ENCODE measurements at places on chromosomes 4 and X.

DNA sequence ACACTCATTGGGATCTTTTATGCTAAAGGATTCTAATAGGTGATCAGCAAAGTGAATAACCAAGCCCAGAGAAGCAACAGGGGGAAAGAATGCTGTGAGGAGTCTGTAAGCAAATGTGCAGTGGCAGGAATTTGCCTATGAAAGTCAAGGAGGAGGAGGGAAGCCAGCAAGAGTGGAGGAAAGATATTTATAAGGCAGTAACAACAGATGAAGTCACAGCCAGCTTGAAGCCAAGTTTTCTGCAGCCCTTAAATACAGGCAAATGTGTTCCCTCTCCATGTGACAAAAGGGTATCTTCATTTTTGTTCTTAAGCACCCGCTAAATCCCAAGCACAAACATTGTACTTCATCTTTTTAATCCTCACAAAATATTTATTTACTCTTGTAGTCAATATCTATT, 275.0 kb upstream of the CLNK start:
- no peak for DNase-seq

GRCh38 chrX:71540801-71541200, 7.9 kb downstream of the OGT start:
- no peak for DNase-seq

- DNase-seq = no peak
These were observed 20.8 kb upstream of the TMEM184C start for GRCh38 chr4:147596377-147596776.

GRCh38 chr4:116847616-116848015, 237.8 kb downstream of the TRAM1L1 start:
- DNase-seq = no peak

- no peak for DNase-seq
These were observed 8.9 kb downstream of the KDR start for GRCh38 chr4:55116450-55116849.

DNA sequence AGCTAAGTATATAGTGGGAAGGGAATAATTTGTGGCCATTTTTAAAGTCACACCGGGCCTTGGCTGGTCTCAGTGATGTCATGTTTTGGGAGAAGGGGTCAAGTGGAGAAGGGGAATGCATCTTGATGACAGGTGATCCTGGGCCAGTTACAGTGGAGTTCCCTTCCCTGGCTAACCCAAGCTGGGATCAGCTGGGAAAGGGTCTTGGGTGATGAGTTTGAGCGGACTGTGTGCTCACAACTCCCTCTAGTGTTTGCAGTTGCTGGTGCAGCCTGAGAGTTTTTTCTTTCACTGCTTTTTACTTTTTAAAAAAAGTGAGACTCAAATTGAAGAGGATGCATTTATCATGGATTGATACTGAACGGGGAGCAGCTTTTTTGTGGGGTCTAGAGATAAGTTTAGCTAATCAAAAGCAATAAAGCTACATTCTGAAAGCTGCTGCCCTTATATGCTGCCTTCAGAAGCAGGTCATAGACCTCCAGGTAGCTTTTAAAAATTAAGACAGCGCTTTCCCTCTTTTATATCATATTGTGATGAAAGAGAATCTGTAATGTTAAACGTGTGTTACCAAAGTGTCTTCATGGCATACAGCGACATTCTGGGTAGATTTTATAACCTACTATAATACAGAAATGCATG, 164.7 kb downstream of the DCLK2 start:
- DNase-seq = peak; percentile 41

DNA sequence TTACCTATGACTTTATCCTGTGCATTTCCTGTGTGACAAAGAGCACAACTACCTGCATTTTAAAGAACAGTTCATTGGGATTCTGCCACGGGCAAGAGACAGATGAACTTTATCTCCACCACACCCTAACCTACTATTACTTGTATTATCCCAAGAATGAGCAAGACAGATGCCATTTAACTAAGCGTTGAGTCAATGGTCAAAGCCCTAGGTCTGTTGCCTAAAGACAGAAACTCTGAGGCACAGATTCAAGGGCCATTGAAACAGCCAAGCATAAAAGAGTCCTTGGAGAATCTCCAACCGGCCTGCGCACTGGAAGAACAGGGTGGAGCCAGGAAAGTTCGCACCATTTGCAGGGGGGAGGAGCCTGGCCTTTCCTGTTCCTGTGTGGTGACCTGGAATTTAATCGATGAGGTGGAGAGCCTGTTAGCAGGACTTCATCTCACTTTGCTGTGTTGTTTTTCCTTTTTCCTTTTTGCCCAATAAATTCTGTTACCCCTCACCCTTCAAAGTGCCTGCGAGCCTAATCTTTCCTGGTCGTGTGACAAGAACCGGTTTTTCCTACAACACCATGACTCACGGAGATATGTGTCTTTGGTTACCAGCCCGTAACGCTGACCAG, 146.4 kb upstream of the DIAPH2 start:
- no peak for DNase-seq

GRCh38 chrX:18548996-18549395, 122.9 kb downstream of the RS1 start:
- no peak for DNase-seq

GRCh38 chr4:2732526-2732925, 23.6 kb downstream of the TNIP2 start:
- DNase-seq = no peak

- no peak for DNase-seq
These were observed 170.9 kb upstream of the CASK start for GRCh38 chrX:42094218-42094617.

- no peak for DNase-seq
These were observed 1.7 kb downstream of the NSD2 start for GRCh38 chr4:1872870-1873269.

GRCh38 chr4:1395941-1396805, 10.1 kb downstream of the NKX1-1 start:
- no peak for DNase-seq

GRCh38 chr4:179536694-179537093, 2094.5 kb upstream of the AGA start:
- no peak for DNase-seq

DNA sequence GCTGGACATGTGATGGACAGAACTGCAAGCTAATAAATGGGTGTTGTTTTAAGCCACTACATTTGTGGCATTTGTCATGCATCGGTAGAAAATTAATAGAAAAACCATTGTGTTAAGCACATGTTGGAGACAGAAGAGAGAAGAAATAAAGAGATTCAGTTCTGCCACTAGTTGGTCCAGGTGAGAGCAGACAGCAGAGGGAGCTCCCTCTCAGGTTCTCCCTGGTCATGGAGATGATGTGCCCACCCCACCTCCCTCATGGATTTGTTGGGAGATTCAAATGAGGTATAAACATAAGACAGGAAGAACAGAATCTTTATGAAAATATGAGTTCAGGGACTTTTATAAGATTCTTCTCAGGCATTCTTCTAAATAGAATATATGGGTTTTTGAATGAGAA, 36.8 kb upstream of the OCIAD2 start:
- no peak for DNase-seq

- no peak for DNase-seq
These were observed 279.2 kb downstream of the PPP3CA start for GRCh38 chr4:101068115-101068514.

- no peak for DNase-seq
These were observed 99.3 kb upstream of the ARMCX2 start for GRCh38 chrX:101759000-101759399.

DNA sequence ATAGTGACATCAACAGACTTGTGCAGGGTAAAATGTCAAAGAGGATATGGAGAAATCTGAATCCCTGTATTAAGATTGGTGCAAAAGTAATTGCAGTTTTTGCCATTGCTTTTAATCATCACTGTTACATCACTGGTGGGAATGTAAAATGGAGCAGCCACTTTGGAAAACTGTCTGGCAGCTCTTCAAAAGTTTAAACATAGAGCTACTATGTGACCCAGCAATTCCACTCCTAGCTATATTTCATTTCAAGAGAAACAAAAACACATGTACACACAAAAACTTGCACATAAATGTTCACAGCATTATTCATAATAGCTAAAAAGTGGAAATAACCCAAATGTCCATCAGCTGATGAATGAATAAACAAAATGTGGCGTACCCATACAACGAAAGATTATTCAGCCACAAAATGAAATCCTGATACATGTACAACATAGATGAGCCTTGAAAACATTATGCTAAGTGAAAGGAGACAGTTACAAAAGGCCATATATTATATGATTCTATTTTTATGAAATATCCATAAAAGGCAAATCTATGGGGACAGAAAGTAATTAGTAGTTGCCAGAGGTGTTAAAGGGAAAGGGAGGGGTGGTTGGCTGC, 106.4 kb downstream of the AMELX start:
- no peak for DNase-seq

DNA sequence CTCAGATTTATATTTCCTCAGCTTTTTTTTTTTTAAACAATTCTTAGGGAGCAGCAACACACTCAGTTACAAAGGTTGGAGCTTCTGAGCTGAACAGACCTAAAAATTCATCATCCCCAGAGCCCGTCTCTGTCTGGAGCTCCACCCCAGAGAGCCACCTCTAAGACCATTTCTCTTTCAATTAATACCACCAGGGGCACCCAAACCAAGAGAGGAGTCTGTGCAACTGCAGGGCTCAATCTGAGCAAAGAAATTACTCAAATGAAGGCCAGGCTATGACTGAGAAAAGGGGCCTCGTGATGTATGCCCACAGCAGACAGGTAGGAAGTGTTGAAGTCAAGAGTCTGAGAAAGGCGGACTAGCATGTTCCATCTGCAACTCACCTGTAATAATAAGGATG, 95.5 kb downstream of the C4orf51 start:
- no peak for DNase-seq

DNA sequence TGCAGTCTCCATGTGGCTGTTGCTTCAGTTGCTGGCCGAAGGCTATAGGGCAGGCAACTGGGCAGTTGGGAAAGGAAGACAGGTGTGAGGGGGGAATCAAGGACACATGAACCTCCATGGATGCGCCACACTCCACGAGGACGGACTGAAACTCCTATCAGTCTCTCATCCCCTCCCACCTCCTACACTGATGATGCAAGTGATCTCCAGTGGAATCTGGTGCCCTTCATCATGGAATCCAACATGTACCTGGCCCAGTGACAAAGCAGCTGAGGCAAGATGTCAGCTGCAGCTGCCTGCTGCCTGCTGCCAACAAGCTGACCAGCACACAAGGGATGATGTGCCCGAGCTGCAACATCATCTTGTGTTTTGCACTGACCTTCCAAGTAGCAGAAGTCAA, 26.0 kb upstream of the MGST2 start:
- DNase-seq = no peak

- no peak for DNase-seq
These were observed 13.0 kb downstream of the RAB9B start for GRCh38 chrX:103818842-103819619.

- DNase-seq = peak; percentile 77
These were observed 57.4 kb downstream of the TSC22D3 start for GRCh38 chrX:107718156-107718621.

Data from pancreas (tissue), 10 donors.